ENCODE measurements at places on chromosomes 7 and 10.

GRCh38 chr10:83612746-83613145 is 526.6 kb upstream of the GHITM start:
- DNase-seq: no peak

- DNase-seq: peak; percentile 93
These were observed 231.8 kb downstream of the KCNMA1 start for GRCh38 chr10:77405771-77406241.

DNA sequence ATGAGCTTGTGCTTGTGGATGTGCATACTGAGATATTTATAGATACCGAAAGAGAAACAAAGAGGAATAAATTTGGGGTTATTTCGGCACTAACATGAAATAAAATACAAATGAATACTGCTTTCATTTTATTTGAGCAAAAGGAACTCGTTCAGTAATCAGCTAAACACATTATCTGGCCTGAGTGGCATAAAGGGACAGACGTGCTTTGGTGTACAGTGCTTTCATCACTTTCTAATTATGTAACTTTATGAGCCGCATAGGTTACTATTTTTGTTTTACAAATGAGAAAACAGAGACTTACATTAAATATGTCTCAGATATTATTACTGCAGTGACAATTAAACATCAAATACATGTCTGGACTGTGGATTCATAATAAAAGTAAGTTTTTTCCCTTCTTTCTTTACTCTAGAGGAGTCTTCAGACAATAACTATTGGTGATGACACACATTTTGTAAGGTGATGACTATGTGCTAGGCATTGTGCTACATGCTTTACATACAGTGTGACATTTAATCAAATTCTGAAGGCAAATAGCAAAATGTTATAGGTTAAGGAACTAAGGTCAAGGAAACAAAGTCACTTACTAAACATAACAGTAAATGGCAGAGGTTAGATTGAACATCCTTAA is 503.3 kb downstream of the SORCS1 start:
- DNase-seq: no peak

DNA sequence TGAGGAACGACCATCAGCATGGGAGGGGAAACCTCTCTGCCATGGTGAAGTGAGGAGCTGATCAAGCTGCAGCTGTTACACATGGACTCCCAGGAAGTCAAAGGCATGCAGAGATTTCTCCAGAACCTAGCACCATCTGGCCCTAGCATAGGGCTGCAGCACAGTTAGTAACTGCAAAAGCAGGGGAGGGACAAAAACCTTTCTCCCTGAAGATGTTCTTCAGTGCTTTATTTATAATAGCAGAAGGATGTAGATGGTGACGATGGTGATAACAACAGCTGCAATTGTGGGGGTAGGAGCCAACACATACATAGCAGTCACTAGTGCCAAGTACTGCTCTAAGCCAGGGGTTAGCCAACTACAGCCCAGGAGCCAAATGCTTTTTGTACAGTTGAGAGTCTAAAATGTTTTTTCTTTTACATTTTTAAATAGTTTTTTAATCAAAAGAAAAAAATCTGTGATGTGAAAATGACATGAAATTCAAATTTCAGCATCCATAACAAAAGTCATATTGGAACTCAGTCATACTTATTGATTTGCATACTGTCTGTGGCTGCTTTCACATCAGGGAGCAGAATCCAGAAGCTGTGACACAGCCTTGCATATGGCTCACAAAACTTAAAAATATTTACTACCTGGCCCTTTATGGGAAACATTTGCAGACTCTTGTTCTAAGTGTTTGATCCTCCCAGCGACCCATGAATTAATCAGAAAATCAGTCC is 299.5 kb downstream of the ELMO1 start:
- no peak for DNase-seq

GRCh38 chr7:101688183-101688831 is 59.2 kb upstream of the MYL10 start:
- DNase-seq: peak; percentile 79

DNA sequence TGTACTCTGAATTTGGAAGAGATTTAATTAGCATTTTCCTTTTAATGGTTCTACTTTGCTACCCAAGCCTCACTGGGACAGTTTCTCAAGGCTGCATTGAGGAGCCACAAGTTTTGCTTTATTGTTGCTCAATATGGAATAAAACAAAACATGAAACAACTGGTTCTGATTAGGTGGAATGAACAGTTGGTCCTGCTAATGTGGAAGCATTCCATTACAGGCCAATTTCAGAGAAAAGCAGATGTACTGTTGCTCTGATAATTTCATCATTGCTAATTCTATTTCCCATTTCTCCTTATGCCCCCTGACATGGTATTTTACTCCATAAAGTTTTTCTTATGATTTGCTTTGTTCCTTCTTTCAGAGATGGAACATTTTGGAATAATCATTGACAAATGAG is 66.0 kb upstream of the PAPSS2 start:
- DNase-seq: no peak

DNA sequence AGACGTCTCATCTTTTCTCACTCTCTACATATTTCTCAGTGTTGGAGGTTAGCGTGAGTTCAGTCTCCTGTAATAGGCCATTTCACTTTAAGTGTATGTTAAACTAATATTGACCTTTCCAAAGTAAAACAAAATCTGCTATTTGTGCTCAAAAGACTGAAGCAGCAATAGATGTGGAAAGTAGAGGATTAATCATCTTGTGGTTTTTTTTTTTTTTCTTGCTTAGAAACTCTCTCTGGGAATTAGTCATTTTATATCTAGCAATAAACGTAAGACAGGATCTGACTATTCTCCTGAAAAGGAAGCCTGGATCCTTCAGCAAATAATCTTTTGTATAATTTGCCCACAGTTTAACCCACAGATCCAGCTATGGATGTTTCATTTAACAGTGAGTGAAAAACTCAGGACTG is 81.7 kb downstream of the NRP1 start:
- no peak for DNase-seq

GRCh38 chr7:149753375-149754233 is 19.8 kb downstream of the ZNF467 start:
- peak; percentile 63 for DNase-seq

- DNase-seq: no peak
These were observed 35.4 kb downstream of the TET1 start for GRCh38 chr10:68595513-68595912.

DNA sequence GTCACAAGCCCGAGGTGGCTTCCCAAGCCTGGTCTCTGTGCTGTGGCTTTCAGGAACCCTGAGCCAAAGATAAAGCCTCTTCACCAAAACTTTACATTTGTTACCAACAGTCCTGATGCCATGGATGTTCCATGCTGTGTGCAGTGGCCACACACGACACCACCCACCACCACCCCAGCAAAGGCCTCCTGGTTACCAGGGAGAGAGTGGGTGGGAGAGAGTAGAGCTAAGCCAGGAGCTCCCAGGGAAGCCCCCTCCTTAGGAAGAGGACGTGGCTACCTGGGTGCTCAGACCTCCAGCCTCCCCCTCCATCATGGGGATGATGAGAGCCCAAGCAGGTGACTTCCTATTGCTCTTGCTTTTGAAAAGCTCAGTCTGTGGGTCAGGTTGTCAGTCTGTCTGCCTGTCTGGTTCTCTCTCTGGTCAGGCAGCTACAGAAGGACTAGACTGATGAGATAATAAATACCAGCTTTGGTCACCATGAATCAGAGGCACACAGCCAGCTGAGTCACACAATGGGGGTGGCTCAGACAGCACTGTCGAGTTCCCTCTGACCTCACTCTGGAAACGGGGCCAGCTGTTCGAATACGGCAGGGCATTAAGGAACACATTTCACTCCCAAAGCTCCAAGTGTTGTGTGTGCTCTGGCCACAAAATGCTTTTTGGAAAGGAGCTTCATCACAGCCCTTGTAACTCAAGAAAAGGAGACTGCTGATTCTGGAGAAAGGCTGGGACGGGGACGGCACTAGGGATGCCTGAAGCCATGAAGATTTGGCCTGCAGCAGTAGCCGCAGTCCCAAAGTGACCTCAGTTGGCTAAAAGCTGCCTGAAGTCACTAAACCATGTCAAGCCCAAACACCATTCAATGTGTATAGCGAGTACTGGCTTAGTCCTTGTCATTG is 166.0 kb downstream of the FANK1 start:
- DNase-seq: peak; percentile 28

- peak; percentile 93 for DNase-seq
These were observed 589 bp upstream of the RAPGEF5 start for GRCh38 chr7:22357311-22358175.

DNA sequence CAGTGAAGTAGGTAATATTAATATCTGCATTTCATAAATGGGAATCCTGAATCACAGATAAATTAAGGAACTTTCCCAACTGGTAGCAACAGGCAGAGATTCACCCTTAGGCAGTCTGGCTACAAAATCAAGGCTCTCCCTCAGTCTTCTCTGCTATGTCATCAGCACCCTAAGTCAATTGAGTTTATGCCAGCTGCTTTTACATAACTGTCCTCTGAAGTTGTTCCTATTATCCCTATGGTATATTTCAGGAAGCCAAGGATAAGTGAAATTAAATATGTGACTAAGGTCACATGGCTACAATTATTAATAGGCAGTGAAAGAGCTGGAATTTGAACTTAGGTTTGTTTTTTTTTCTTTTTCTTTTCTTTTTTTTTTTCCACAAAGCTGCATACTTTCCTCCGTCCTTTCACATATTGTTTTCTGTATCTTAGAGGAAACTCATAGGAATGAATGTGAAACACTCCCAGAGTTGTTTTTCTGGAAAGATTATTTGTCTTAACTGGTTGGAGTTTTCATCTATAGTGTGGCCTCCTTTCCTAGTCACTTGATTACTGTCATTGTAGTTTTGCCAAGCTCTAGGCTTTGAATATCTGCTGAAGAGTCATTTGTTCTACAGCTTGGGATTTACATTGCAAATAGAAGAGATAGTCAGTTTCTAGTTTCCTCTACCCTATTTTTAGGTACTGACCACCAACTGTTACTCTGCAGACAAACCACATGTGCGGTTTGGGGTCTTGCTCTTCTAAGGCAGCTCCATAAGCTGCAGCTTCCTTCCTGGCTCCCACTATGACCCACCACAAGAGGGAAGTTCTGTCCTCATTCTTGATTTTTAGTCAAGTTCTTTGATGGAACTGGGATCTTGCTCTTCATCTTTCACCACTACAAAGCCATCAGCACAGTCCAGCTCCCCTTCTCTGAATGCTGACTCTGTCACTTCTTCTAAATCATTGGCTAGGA is 338.0 kb upstream of the KIAA1217 start:
- DNase-seq: no peak

DNA sequence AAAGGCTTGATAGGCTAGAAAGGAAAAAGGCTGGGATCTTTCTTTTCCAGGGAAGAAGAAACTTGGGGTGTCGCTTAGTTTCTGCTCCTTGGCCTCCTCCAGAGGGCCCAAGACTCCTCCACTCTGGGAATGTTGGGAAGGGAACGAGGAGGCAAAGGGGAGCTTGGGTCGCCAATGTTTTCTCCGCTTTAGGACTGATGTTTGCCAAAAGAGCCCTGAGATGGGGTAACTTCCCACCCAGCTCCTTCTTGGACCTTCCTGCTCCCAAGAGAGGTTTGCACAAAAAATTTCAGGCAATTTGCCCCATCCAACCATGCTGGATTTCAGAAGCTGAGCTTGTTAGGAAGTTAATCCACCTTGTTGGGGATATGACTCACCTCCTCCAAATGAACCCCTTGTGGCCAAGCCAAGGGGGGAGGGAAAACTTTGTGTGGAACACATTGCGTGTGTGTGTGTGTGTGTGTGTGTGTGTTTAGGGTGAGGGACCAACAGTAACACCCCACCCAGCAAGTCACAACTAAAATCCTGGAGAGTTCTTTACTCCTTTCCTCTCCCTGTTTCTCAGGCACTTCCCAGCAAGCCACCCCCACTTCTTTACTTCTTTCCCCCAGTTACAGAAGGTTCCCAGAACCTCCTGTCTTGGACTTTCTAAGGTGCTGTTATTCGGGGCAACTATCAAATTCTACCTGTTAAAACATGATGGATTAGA is 8.7 kb upstream of the HOXA2 start:
- peak; percentile 56 for DNase-seq

- peak; percentile 79 for DNase-seq
These were observed 138.9 kb upstream of the CDK13 start for GRCh38 chr7:39811161-39811614.

GRCh38 chr7:103293526-103293925 is 3.7 kb upstream of the PMPCB start:
- no peak for DNase-seq

DNA sequence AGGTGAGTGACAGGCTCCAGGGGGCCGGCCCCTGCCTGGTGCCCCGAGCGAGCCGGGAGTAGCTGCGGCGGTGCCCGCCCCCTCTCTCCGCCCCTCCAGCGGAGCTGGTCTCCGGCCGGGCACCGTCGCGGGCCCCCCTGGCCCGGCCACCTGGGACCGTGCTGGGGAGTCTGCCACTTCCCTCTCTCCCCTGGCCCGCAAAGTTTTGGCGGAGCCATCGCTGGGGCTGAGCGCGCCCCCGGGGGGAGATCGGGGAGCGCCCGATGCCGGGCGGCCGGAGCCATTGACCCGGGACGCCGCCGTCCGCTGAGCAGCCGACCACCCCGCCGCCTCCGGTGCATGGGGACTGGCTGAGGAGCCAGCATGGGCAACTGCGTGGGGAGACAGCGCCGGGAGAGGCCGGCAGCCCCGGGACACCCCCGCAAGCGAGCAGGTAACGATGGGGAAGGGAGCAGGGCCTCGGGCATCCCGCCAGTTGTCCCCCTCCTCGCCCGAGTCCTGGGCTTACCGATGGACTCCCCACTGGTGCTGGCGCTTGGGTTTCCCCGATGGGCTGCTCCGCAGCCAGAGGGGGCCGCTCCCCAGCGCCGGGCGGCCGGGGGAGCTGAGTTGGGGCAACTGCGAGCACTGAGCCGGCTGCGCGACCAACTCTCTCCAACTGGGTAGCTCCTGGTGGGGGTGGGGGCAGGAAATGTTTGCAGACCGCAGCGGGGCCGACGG is at the start of gene UBTD1:
UBTD1 (plus strand) TSS at position 84 of the 720 bp plus-strand sequence; CDS start at position 364, 280 bp downstream.
- peak; percentile 32 for DNase-seq

GRCh38 chr7:36851382-36851781 is 127.1 kb upstream of the AOAH start:
- DNase-seq: no peak

GRCh38 chr10:109668154-109668665 is 255.1 kb downstream of the XPNPEP1 start:
- DNase-seq: no peak

DNA sequence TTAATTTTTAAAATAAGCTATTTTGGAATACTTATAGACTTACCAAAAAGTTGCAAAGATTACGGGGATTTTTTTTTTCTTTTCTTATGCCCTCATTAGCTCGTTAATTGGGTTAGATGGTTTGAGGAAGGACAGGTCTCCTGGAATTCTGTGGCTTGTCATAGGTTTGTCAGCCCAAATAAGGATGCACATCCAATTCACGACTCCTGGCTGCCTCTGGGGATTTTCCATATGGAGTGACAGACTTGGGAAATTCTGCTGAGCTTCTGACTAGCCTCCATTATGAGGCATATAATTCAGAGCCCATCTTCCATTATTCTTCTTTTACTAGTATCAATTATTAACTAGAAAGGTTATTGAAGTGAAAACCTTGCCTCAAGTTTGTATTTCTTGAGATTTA is 102.1 kb downstream of the AUTS2 start:
- DNase-seq: no peak
